Activated CD8-positive, alpha-beta memory T cell treated with anti-CD3 and anti-CD28 coated beads, Interleukin-2, amount 10 ng/mL, durations not matched to agents 7 days and 5 days (primary cell): ENCODE measurements at places on chromosomes 5 and 9. TPM values are rescaled to one million over a fixed set of nuclear protein-coding genes. Genes with fewer than 3 reads are reported as not detected.
A peak's percentile ranks its signal among the peaks of the same experiment; 100 is the strongest.

- no peak for DNase-seq
Observed at GRCh38 chr5:141017943-141018342, 33.2 kb upstream of the PCDHB1 start.

GRCh38 chr5:57410374-57411320, 72.0 kb downstream of the ACTBL2 start:
- DNase-seq = no peak

GRCh38 chr9:74960561-74960960, 7.8 kb upstream of the C9orf40 start:
- DNase-seq = no peak

GRCh38 chr5:113204525-113205161, 228.0 kb downstream of the DCP2 start:
- DNase-seq = no peak

- DNase-seq = peak; percentile 45
Observed at GRCh38 chr9:69809304-69809863, 11.2 kb upstream of the CFAP95 start.

Gene SIT1
- 144 TPM for total RNA-seq

Gene PSAT1
- total RNA-seq = 118 TPM

Gene JAKMIP2
- 5.2 TPM for total RNA-seq
